NCI-H1092 treated with DMSO at 0.1 percent for 48 hours (cell line): ENCODE measurements at places on chromosomes 3 and 15.

- no peak for DNase-seq
Measured at GRCh38 chr3:148642214-148642613, 55.5 kb upstream of the AGTR1 start.

GRCh38 chr3:176959867-176960266, 237.4 kb downstream of the TBL1XR1 start:
- DNase-seq, result no peak

DNA sequence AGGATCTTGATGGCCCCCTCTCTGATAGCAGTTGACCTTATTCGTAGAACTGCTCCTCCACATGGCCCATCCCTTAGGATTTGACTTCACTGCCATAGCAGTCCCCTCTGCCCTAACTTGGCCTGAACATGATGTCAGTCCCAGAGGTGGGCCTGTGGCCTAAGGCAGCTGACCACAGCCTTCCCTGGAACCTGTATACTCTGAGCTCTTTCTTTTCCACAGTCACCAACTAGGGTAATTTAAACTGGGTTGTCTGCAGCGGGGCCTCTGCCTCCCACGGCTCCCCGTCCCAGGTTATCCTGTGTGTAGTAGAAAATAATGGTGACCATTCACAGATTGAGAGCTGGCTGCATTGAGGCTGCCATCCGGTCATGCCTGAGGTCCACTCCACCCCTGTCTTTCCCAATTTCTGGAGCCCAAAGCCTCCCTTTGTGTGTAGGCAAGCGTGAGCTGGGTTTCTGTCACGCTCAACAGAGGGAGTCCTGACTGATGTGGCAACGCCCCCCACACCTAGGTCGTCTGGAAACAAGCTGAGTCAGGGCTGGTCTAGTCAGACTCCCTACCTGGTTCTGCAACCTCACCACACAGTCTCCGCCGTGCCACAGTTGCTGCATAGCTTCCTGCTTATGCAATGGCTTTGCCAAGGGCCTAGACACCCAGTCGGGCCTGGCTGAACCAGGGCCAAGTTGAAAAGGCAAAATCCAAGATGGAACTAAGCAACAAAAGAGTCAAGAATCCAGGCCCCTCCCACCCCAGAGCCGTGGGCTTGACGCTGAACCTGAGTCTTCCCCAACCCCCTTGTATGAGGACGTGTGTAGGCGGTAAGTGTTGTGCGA, 284.5 kb downstream of the XXYLT1 start:
- DNase-seq, result no peak

DNA sequence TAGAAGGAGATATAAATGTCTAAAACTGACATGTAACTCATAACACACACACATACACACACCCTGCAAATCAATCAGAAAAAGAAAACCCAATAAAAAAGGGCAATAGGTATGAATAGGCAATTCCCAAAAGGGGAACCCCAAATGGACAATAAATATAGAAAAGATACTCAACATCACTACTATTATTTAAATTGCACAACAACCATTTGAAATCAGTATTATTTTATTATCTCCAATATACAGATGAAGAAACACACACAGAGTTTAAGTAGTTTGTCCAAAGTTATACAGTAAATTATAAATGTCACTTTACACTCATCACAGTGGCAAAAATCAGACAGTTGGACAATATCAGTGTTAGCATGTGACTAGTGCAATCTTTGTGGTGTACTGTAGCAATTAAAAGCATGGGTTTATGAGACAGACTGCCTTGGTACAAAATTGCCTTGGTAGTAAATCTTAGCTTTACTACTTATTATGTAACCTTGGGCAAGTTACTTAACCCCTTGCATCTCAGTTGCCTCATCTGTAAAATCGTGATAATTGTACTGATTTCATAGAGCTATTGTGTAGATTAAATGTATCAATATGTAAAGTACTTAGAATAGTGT, 3.4 kb upstream of the FSTL1 start:
- DNase-seq, result no peak

DNA sequence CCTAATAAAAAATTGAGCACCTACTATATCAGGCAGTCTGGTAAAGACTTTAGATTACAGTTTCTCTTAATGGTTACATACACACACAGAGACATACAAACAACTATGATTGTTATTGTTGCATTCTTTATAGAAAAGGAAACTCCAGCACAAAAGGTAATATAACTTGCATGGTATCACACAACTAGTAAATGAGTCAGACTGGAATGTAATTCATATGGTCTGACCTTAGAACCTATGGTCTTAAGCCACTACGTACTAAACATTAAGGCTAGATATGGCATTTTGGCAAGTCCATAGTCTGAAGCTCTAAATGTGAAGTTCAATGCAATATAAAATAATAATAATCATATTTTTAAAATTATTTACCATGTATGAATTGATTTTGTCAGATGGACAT, 380.6 kb downstream of the LSAMP start:
- no peak for DNase-seq

- DNase-seq, result no peak
Measured at GRCh38 chr3:197191897-197192296, 106.5 kb downstream of the DLG1 start.

- DNase-seq, result no peak
Measured at GRCh38 chr3:101689286-101689685, 2.8 kb upstream of the RPL24 start.

DNA sequence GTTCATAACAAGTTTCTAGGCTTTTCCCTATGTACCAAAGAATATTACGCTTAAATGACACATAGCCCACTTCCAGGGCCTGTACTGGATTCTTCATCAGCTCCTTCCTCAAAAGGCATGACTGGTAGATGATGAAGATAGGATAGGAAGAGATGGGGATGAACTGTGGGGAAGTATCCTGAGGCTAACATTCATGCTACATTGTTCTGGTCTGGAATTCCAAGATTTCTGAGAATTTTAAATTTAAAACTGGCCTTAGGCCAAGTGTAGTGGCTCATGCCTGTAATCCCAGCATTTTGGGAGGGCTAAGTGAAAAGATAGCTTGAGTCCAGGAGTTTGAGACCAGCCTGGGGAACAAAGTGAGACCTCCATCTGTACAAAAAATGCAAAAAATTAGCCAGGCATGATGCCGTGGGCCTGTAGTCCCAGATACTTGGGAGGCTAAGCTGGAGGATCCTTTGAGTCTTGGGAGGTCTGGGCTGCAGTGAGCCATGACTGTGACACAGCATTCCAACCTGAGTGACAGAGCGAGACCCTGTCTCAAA, 160.1 kb upstream of the PLAAT1 start:
- DNase-seq, result no peak
